NCI-H1105 (cell line): ENCODE measurements at places on chromosomes 1 and 21.

GRCh38 chr1:117077267-117077666, 17.1 kb downstream of the TTF2 start:
- DNase-seq, result no peak

GRCh38 chr21:45269861-45270260, 17.8 kb downstream of the POFUT2 start:
- no peak for DNase-seq

DNA sequence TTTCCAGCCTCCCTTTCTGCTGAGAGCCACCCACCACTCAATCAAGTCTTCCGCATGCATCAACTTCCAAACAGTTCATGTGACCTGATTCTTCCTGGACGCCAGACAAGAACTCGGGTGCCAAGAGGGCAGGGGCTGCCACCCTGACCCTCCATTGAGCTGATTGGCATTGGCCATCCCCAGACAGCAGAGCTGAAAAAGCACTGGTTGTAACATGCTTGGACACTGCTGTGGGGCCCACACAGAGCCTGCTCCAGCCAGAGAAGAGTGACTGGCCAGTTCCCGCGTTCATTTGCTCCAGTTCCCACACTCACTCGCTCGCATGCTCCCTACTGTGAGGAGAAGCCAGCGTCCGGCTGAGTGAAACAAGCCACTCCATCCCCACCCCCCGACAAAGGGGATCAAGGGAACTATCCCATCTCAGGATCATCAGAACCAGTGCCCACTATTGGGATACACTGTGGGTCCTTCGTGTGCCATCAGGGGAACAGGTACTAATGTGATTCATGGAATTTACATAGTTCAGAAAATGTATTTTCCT, 420.3 kb downstream of the NPHP4 start:
- no peak for DNase-seq

GRCh38 chr1:36766481-36766880, 267.8 kb downstream of the GRIK3 start:
- no peak for DNase-seq

- DNase-seq, result no peak
These were observed 729.6 kb upstream of the PTBP2 start for GRCh38 chr1:95991787-95992520.

GRCh38 chr21:34183331-34183928, 110.1 kb downstream of the MRPS6 start:
- no peak for DNase-seq

DNA sequence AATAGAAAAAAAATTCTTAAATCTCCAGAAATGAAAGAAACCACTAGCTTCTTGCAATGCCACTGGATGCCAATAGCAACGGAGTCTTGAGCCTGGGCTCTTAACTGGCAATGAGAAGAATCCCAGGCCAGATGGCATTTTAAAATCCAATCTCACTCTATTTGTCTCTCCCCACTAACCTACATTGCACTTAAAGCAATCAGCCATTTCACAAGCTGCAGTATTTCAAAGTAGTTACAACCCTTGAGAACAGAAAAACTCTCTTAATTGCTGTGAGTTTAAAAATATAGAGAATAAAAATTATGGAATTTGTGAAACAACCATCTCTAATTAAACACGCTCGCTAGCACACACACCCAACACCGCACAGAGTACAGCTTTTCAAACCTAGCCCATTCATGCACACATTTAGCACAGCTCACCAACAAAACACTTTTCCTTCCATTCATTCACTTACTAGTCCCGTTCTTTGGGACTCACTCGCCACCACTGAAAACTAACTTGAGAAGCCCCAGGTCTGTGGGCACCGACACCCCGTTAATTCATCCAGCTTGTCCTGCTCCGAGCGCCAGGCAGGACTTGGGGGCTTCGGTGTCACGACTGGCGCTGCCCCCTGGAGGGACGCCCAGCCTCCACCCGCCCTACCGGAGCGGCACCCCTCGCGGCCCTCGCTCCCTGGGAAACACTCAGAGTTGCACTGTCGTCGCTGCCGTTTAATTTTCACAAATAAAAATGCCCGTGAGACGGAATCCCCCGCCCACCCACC, 1.0 kb downstream of the DDAH1 start:
- peak; percentile 45 for DNase-seq

- DNase-seq, result no peak
These were observed 43.9 kb downstream of the GRHL3 start for GRCh38 chr1:24362982-24363614.

DNA sequence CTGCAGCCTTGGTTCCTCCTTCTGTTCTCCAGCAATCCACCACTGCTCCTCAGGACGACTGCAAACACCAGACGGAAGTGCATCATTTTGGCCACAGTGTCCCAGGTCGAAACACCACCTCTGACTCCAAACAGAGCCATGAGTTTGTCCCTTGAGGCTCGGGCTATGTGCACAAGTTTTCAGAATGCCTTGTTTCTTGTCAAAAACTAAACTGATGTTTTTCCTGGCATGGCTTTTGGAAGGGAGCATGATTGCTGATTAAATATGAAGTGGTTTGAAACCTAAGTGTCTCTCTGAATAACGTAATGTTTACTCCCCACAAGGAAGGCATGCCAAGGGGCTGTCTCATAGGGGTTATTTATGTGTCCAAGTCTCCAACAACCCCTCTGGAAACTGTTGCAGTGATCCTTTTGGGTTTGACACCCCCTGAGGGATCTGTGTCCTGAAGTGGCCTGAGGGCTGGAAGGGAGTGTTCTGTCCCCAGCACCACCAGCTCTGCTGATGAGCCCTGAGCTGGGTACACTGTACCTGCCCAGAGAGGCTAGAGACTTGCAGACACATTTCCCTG, 132.7 kb downstream of the PLPP3 start:
- no peak for DNase-seq

DNA sequence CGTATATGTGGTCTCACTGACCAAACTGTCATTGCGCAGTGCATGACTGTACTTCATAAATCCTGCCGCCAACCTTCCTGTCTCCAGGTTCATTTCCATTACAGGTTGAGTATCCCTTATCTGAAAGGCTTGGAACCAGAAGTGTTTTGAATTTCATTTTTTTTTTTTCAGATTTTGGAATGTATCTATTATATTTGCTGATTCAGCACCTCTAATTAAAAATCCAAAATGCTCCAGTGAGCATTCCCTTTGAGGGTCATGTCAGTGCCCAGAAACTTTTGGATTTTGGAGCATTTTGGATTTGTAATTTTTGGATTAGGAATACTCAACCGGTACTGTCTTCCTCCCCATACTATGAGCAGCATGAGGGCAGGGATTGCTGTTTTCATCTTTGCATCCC, 30.7 kb upstream of the RBBP5 start:
- no peak for DNase-seq

DNA sequence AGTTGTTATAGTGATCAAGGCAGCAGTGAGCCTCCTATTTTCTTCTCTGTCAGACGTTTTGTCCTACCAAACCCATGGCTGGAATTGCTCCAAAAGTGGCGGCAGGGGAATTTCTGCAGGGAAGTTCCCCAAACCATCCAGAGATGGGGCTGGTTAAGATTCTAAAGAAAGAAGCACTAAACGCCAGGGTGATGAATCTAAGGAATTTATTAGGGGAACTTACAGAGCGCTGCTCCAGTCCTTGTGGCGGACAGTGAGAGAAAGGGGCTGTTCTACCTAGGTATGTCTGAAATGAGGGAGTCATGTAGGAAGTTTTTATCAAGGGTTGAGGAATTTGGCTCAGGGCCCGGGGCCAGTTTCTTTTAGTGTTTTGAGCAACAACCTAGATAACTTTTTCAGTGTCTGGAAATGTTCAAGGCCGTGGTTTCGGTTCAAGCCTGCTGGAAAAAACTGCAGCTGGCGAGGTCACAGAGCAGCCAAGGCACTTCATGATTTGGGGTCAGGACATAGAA, 222.4 kb upstream of the B3GALT2 start:
- DNase-seq, result no peak

DNA sequence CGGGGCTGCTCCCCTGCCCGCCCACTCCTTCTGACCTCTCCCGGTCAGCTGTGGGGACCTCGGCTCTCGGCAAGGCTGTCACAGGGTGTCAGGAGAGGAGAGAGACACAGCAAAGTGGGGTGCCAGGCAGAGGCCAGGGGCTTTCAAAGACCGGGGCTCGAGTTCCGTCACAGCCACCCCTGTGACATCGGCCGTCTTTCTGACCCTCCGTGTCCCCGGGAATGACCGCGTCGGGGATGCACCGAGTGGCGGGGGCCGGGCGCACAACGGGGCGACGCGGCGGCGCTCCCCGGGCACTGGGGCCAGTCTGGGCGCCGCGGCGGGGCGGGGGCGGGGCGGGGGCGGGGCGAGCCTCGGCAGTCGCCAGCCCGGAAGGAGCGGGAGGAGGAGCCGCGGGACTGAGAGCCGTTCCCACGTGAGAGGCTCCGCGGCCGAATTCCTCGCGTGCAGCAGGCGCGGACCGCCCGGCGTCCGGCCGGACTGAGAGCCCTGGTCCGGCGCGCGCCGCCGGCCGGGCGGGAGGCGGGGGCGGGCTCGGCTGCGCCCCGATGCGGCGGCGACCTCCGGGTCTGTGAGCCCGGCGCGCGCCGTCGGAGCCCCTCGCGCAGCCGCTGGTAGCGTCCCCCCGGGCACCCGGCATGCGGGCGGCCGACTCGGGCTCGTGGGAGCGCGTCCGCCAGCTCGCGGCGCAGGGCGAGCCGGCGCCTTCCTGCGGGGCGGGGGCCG, 229.7 kb upstream of the TMEM51 start:
- DNase-seq, result no peak

DNA sequence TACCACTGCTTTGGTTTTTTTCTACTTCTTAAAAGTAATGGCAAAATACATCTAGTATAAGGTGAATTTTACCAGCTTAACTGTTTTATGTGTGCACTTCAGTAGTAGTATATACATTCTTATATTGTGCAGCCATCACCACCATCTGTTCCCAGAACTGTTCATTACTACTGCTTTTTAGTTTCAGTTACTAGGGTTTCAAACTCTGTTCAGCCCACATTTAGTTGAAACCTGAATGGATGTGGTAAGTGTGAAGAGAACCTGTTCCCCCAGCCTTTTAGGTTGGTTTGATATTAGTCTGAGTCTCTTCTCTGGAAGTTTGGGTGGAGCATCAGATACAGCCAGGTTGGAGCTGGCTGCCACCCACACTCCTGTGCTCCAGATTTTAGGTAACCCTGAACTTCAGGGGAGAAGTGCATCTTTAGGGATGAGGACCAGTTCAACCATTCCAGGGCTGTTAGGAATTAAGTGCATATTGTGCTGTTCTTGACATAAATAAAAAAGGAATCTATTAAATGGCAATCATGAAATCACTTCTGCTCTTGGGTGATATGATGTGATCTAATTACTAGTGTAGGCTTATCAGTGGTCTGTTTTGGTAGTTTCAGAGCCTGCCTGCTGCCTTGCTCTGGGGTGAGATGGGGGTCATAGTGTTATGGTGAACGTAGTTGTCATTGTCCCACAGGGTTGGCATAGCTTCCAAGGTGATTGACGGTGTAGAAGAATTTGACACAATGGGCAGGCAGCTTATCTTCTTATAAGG, 32.1 kb downstream of the URB2 start:
- DNase-seq, result no peak

DNA sequence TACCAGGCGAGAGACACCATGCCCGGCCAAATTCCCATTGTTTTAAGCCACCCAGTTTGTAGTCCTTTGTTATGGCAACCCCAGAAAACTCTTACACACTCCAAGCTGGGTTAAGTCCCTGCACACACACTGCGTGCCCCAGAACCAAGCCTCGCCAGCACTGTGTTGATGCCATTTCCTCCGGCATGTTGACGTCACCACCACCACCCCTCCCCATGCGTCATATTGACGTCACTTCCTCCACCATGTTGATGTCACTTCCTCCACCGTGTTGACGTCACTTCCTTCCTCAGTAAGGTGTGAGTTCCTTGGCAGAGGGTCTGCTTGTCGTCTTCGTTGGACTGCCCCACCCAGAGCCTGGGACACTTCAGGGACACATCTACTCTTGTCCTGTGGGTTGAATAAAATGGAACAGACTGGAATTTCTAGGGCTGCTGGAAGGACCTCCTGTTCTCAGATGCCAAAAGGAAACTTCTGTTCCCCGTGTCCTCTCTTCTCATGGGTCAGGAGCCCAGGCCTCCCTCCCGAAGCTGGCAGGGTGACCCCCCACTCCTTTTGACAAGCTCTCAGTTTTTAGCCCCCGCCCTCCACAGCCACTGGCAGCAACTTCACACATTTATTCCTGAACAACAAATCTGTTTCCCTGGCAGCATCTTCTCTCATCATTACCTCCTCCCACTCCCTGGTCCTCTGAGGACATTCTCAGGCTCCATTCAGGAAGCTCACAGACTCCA, 643.3 kb downstream of the NPHP4 start:
- DNase-seq, result no peak
